HCT116 (cell line): ENCODE measurements at places on chromosomes 13 and 19.

DNA sequence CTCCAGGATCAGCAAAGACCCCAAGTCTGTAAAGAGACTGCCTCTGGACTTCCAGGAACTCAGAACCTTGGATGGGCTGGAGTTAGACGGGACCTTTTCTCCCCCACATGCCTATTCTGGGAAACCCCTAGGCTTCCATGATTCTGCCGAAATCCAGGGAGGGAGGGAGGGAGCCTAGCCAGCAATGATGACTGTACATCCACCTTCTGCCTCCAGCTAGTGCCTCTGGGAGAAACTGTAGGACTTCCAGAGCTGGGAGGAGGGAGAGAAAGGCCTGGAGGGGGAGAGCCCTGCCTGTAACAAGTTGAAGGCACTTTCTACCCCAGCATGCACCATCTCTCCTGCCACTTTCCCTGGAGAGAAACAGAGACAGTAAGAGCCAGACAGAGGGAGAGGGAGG is 6.0 kb upstream of the HAS1 start:
- no peak for DNase-seq

DNA sequence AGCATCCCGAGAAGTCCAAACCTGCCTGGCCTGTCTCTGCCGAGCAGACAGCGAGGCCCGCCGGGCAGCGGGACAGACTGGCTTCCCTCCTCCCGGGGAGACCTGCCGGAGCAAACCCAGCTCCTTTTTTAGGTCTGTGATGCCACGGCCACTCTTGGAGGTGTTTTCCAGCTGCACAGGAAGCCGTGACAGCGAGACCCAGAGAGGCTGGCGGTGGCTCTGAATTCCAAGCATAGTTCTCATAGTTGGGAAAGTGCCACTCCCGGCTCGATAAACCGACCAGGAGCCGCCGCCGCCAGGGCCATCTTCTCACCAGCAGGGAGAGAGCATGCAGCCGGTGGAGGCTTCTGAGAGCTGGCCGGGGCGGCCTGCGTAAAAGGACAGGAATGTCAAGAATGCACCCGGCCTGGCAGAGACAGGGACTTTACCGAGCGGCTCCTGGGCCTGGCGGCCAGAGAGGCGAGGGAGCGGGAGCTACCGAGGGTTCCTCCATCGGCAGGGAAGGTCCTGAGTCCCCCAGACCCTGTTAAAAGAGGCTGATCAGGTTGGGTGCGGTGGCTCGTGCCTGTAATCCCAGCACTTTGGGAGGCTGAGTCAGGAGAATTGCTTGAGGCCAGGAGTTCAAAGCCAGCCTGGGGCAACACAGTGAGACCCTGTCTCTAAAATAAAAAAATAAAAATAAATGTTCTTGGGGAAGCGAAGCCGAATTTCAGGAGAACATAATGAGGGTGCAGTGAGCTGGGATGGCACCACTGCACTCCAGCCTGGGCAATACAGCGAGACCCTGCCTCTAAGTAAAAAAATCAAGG is 64.9 kb downstream of the GADD45B start:
- peak; percentile 90 for DNase-seq

GRCh38 chr13:101575581-101575980 is 123.1 kb downstream of the ITGBL1 start:
- DNase-seq, result no peak

DNA sequence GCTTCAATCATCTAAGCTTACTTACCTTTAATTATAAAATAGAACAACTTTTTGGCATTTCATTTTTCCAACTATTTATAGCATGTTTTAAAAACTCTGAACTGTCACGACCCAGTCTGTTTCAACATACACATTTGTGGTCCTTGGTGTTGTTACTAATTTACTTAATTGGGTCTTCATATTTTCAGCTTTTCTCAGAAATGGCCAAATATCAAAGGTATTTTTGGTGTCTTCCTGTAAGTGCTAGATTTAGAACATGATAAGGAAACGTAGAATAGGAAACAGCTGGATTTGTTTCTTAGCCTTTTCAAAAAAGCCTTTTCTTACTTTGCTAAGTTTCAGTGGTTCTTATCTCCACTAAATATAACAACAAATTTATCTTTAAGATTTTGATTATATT is 11.4 kb downstream of the LPAR6 start:
- DNase-seq, result no peak

DNA sequence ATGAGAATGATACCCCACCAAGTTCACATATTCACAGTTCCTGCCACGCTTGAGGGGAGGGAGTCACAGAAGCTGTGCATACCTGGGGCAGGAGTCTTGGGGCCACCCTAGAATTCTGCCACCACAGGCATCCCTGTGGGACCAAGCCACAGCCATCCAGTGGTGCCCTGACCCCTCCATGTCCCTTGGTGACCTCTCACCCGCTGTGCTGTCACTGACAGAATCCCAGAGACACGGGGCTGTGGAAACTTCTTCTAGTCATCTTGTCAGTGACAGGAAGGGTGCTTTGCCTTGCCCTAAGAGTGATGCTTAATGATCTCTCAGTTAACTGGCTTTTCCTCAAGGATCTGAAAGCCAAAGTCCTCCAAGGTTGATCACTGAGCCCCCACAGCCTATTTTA is 58.4 kb upstream of the UQCRFS1 start:
- DNase-seq, result no peak

- DNase-seq, result no peak
Measured at GRCh38 chr19:7337380-7338194, 11.2 kb upstream of the ARHGEF18 start.
